ENCODE measurements at places on chromosomes 3 and 15. TPM values are rescaled to one million over a fixed set of nuclear protein-coding genes. Genes with fewer than 3 reads are reported as not detected.
A peak's percentile ranks its signal among the peaks of the same experiment; 100 is the strongest.

GRCh38 chr3:155629556-155629955 lies 115.3 kb downstream of the PLCH1 start:
- no peak overlapping the region for H3K27ac ChIP-seq
- H3K27me3 ChIP-seq = no peaks in the 10 kb centered on the region
- no peaks in the 10 kb centered on the region for H3K36me3 ChIP-seq
- DNase-seq = no peak
- H3K4me1 ChIP-seq = peaks cover 12% of the 10 kb centered on the region

DNA sequence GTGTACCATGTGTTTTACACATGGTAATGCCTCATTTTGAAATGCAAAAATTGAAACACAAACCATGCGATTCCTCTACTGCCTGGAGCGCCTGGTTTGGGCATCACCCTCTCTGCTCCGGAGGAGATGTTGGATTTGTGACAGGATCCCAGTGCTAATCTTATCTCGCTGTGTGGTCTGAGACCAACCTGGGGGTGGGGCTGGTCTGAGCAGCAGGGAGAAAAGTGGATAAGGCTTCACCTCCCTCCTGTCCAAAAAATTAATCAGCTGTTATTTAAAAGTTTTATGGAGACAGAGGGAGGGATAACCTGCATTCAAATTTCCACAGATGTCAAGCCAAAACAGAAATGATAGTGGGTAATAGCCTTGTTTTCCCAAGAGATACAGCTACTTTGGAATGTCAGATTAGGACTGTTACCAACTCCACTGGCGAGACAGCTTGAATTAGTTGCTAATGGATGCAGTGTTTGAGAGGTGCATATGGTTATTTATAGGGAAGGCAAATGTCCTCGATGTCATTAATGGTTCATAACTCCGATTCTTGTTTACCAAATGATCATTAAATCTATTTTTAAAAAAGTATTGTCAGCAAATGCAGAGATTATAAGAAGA lies 54.0 kb upstream of the SKOR1 start:
- H3K27me3 ChIP-seq = peaks cover 7% of the 10 kb centered on the region
- no peak overlapping the region for H3K27ac ChIP-seq
- H3K4me3 ChIP-seq = no peak overlapping the region
- peaks cover 39% of the 10 kb centered on the region for H3K4me1 ChIP-seq
- H3K36me3 ChIP-seq = peaks cover 3% of the 10 kb centered on the region

DNA sequence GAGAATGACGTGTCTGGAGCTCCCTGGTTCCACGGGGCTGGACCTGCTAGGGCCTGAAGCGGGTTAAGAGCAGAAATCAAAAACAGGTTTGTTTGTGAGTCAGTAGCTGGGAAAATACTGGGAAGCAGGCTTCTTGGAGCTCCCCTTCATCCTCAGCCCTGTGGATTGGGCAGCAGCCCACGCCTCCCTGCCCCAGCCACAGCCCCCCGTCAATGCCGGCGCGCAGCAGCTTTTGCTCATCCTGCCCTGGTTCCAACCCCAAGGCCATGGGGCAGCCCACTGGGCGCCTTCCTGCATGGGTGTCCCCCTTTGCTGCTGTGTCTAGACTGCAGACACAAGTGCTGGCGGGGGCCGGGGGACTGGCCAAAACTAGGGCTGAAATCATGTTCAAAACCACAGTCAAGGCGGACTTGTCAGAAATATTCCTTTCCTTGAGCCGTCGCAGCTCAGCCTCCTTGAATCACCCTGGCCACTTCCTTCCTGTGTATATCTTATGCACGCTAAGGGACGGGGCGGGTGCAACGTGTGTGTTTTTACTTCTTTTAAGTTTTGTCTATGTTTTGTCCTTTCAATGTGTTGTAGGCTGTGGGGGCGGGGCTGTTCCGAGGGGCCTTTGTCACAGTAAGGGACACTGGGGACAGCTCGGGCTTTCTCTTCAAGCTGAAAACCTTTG lies 108.1 kb downstream of the KLF13 start:
- peaks cover 15% of the 10 kb centered on the region for H3K27me3 ChIP-seq
- no peak for DNase-seq
- no peak overlapping the region for H3K4me3 ChIP-seq
- peak overlapping the region; percentile 44 for H3K27ac ChIP-seq
- H3K4me1 ChIP-seq = peaks cover 10% of the 10 kb centered on the region

- peak overlapping the region; percentile 78 for H3K27ac ChIP-seq
- no peaks in the 10 kb centered on the region for H3K27me3 ChIP-seq
- peaks cover 12% of the 10 kb centered on the region for H3K4me1 ChIP-seq
- no peaks in the 10 kb centered on the region for H3K36me3 ChIP-seq
- no peak overlapping the region for H3K4me3 ChIP-seq
Observed at GRCh38 chr15:35142578-35142977, 57.5 kb upstream of the NANOGP8 start.

DNA sequence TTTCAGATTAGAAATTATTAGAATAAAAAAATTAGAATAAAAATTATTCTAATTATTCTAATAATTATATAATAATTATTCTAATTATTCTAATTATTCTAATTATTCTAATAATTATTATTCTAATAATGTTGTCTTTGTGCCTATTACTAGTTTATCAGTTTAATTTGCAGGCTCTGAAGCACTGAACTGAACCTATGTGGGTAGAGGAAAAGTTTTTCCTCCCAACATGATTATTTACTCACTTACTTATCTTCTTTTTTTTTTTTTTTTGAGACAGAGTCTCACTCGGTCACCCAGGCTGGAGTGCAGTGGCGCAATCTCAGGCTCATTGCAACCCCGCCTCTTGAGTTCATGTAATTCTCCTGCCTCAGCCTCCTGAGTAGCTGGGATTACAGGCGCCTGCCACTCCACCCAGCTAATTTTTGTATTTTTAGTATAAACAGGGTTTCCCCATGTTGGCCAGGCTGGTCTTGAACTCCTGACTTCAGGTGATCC lies 39.7 kb upstream of the C15orf39 start:
- H3K4me1 ChIP-seq = no peaks in the 10 kb centered on the region
- H3K36me3 ChIP-seq = no peaks in the 10 kb centered on the region
- H3K4me3 ChIP-seq = no peak overlapping the region
- no peak for DNase-seq

- H3K27ac ChIP-seq = no peak overlapping the region
- DNase-seq = no peak
- H3K36me3 ChIP-seq = no peaks in the 10 kb centered on the region
Observed at GRCh38 chr3:129553719-129554118, 10.7 kb downstream of the H1-8 start.

GRCh38 chr3:183252973-183253527 lies at the start of gene B3GNT5:
TSS of gene B3GNT5 (plus strand) at chr3:183253253. CDS start at chr3:183269799, 16,546 bp downstream.
- peak within 1 kb of the TSS; percentile 90 for H3K27ac ChIP-seq
- no peak for DNase-seq
- H3K27me3 ChIP-seq = no peaks in the 10 kb centered on the region
- H3K4me1 ChIP-seq = peaks cover 29% of the 10 kb centered on the region
- peak within 1 kb of the TSS; percentile 90 for H3K4me3 ChIP-seq

GRCh38 chr3:4065085-4065484 lies 238.1 kb upstream of the SETMAR start:
- peaks cover 32% of the 10 kb centered on the region for H3K4me1 ChIP-seq
- H3K36me3 ChIP-seq = no peaks in the 10 kb centered on the region
- no peaks in the 10 kb centered on the region for H3K27me3 ChIP-seq
- DNase-seq = no peak

- no peaks in the 10 kb centered on the region for H3K4me1 ChIP-seq
- H3K36me3 ChIP-seq = no peaks in the 10 kb centered on the region
- H3K27ac ChIP-seq = no peak overlapping the region
- no peaks in the 10 kb centered on the region for H3K27me3 ChIP-seq
- no peak for DNase-seq
- H3K4me3 ChIP-seq = no peak overlapping the region
Observed at GRCh38 chr3:112477891-112478290, 21.4 kb downstream of the BTLA start.

- DNase-seq = no peak
- H3K36me3 ChIP-seq = peaks cover 4% of the 10 kb centered on the region
- no peaks in the 10 kb centered on the region for H3K27me3 ChIP-seq
- H3K4me3 ChIP-seq = no peak overlapping the region
- H3K4me1 ChIP-seq = peaks cover 32% of the 10 kb centered on the region
Observed at GRCh38 chr15:92853222-92853621, 46.9 kb upstream of the CHD2 start.

DNA sequence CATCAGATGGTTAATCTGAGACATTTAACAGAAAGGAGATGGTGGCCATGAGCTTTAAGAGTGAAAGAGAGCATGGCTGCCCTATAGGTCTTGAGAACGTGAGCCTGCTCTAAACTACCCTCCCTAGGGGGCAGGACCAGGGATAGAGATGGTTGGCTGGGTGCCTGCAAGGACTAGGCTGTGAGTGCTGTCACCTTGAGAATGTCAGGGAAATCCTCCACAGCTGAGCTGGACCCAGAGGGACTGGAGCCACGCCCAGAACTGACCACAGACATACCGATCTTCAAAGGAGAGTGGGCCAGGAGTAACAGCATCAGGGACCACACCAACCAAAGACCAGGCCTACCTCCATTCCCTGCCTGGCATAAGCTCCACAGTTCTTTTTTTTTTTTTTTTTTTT lies 53.6 kb upstream of the UBE2E1 start:
- H3K4me3 ChIP-seq = no peak overlapping the region
- no peak overlapping the region for H3K27ac ChIP-seq
- peaks cover 6% of the 10 kb centered on the region for H3K27me3 ChIP-seq
- no peaks in the 10 kb centered on the region for H3K36me3 ChIP-seq
- no peak for DNase-seq
- peaks cover 41% of the 10 kb centered on the region for H3K4me1 ChIP-seq

DNA sequence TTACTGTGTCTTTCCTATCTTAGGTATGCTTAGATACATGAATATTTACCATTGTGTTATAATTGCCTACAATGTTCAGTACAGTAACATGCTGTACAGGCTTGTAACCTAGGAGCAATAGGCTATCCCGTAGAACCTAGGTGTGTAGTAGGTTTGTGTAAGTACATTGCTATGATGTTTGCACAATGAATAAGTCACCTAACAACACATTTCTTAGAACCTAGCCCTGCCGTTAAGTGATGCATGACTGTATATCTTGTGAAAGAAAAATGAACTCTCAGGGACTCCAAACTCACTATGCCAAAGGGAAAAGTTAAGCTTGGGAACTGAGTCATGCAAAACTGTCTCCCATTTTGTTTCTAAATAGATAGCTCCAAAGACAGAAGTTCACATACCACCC lies 91.5 kb upstream of the ACP3 start:
- peak overlapping the region; percentile 12 for H3K27ac ChIP-seq
- H3K4me1 ChIP-seq = peaks cover 3% of the 10 kb centered on the region
- H3K36me3 ChIP-seq = no peaks in the 10 kb centered on the region
- no peak overlapping the region for H3K4me3 ChIP-seq

The SH3GL3 gene
- 10.0 TPM for total RNA-seq

The FGF12 gene
- 9.8 TPM for total RNA-seq

The ACTC1 gene
- total RNA-seq = 0.52 TPM

The RAB8B gene
- total RNA-seq = 26.5 TPM

All from type B pancreatic cell (in vitro differentiated cells).